ENCODE measurements at places on chromosomes 2 and 18.

DNA sequence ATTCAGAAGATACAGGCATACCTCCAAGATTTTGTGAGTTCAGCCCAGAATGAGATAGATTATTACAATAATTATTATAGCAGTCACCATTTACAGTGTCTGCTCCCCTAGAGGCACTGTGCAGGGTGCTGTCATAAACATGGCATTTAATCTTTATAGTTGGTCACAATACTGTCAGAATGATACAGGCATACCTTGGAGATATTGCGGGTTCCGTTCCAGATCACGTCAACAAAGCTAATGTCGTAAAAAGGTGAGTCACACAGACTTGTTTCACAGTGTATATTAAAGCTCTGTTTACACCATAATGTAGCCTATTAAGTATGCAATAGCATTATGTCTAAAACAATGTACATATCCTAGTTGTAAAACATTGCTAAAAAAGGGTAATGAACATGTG is 45.6 kb downstream of the ZRANB3 start:
- no peak for DNase-seq

DNA sequence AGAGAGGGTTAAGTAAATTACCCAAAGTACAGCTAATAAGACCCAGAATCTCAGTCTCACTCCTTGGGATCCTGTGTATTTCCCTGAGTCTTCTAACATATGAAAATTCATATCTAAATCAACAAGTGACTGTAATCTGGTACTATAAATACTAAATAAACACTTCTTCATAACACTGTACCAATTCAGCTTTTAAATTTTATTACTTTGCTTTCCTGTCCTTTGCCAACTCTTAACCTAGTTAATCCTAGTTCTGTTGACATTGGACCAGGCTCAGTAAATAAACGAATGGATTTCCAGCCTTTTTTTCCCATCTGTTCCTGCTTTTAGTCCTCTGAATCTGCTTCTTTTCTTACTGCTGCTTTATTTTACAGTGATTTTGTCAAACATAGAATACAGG is 13.8 kb downstream of the MRPL35 start:
- DNase-seq = no peak

GRCh38 chr2:199704358-199705238 is 146.4 kb downstream of the FTCDNL1 start:
- DNase-seq = peak; percentile 9

GRCh38 chr18:3603421-3604234 is 153.7 kb downstream of the TGIF1 start:
- DNase-seq = no peak

GRCh38 chr2:102386004-102386403 is 30.4 kb downstream of the IL18R1 start:
- DNase-seq = no peak

DNA sequence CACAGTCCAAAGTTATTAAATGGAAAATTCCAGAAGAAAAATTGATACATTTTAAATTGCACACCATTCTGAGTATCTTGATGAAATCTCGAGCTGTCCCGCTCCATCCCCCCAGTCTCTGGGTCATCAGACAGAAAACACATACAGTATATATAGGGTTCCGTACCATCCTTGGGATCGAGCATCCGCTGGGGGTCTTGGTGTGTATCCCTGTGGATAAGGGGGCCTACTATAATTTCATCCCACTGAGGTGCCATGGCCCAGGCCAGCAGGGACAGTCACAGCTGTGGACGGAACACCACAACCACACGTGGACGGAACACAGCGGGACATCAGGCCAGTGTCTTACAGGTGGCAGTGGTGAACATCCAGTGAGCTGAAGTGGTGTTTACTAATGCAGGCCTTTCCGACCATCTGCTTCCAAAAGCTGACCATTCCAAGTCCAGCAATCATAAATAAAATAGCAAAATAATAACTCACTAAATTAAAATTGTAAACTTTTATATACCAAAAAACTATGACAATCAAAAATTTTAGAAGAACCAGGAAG is 14.0 kb downstream of the TWIST2 start:
- DNase-seq = no peak
